ENCODE measurements at places on chromosomes 6 and 20.

DNA sequence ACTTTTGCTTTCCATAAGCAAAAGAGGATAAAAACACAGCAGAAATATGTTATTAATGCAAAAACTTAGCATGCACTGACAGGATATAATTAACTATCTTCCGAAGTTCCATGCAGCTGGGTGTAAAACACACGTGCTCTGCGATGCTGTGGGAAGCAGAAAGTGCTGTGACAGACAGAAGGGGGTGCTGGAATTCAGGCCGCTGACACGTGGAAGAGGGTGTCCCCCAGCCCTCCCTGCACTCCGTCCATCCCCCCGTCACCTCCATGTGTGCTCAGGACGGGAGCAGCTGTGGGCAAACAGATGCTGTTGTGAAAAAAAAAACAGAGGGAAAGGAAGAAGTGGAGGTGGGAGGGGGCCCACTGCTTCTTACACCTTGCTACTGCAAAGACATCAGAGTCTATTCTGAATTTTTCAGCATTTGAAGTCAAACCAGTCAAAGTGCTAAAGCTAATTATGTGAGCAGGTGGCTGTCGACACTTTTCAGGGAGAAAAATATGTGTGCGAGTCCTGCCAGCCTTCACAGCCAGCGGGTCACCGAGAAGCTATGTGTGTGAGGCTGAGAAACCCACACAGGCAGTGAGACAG, 175.9 kb upstream of the AFDN start:
- no peak for DNase-seq

DNA sequence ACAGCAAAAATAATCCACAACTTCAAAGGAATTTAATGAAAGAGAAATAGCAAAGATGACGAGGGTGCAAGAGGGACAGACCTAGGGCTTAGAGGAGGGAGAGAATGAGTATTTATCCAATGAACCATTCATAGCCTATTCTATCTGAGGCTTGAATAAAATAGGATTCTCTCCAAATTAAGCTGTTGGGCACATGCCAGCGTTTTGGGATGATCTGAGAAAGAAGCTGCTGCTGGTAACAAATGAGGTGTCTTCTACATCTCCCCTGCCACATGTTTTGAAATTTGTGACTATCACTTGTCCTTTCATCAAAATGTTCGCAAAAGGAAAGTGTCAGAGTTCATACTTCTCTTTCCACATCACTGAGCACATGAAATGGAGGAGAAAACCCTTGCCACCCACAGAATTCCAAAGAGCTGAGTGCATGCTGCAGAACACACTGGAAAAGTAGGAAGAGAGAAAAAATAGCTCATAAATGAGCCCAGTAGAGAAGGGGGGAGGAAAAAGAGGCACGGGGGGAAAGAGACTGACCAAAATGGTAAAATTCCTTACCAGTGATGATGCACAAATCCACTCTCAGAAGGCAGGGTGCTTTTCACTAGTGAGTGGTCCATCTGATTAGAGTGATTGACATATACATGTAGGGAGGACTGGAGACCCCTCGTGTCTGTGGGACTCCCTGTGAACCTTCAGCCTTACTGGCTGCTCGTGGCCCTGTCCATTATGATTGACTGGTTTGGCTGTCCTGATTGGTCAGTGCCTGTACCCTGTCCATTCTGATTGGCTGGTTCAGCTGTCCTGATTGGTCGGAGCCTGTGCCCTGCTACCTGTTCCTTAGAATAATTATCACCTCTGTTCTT, 180.5 kb downstream of the OGFRL1 start:
- peak; percentile 92 for DNase-seq

- peak; percentile 36 for DNase-seq
Observed at GRCh38 chr6:75081047-75081446, 124.8 kb downstream of the COL12A1 start.

- no peak for DNase-seq
Observed at GRCh38 chr6:145075425-145075824, 659.9 kb downstream of the EPM2A start.

GRCh38 chr20:32930701-32931100, 72.0 kb downstream of the EFCAB8 start:
- no peak for DNase-seq

GRCh38 chr20:52015155-52015554, 176.4 kb downstream of the ZFP64 start:
- no peak for DNase-seq

- DNase-seq = no peak
Observed at GRCh38 chr6:128259029-128259724, 261.2 kb downstream of the PTPRK start.

DNA sequence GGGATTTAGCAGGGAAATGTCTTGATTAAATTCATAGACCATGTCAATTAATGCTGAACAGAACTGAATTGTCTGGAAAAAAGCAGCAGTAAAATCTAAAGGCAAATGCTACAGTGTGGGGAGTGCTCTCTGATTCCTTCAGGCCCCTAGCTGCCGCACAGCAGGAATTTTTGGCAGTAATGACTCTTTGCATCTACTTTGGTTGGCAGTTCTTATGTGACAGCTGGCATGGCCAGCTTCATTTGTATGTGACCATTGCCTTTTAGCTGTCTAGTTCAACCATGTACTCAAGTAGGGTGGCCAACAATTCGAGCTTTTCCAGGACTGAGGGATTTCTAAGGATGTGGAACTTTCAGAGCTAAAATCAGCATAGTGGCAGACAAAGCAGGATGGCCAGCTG, 499.1 kb upstream of the MAN1A1 start:
- DNase-seq = no peak

DNA sequence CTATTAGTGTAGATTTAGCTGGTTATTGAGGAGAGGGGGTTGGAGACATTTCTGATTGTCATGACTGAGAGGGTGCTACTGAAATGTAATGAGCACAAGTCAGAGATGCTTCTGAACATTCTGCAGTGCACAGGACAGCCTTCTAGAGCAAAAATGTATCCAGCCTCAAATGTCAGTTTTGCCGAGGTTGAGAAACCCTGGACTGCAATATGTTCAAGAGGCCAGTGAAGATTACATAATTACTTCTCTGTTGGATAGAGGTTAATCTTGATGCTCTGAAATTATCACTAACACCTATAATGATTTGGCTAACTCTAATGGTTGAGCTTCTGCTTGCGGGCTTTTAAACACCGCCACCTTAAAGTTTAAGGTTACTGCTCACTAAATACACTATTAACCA, 3.4 kb upstream of the DUSP22 start:
- DNase-seq = no peak

Data from NCI-H226 (cell line).